ENCODE measurements at places on chromosomes 16 and 17.
A peak's percentile ranks its signal among the peaks of the same experiment; 100 is the strongest.

GRCh38 chr16:56520251-56520577 is 390 bp upstream of the BBS2 start:
- DNase-seq: no peak

GRCh38 chr16:88706965-88707826 is 893 bp downstream of the CTU2 start:
- no peak for DNase-seq

GRCh38 chr17:61492759-61493526 is 40.7 kb downstream of the TBX4 start:
- DNase-seq: no peak

DNA sequence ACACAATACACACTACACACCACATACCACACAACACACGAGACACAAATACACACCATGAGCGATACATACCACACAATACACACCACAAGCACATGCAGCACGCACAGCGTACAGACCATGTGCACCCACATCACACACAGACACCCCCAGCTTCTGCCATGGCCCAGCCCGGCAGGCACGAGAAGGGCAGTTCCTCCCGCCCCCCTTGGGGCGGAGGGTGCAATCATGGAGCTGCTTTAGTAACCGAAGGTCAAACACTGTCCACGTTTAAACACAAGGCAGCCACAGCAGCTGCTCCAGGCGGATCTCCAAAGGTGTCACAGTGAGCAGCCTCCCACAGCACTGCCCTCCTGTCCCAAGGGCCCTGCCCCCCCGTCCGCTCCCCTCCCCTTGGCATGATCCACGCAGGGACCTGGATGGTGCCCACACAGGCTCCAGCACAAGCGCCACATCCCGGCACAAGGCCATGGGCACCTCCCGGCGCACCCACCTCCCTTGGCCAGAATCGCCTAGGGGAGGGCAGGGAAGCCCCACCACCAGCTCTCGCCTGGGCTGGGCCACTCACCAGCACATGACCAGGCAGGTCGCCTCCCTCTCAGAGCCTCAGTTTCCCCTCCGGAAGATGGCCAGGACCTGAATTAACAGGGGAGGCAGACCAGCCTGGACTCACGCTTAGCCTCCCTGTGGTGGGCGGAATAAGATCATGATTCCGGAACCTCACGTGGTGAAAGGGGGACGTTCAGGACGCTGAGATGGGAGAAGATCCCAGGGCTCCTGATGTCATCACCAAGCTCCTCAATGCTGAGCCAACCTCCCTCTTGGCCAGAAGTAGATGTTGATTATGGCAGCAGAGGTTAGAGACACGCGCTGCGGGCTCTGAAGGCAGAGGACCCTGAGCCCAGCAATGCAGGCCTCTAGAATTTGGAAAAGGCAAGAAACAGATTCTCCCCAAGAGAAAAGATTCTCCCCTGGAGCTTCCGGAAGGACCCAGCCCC is 32.6 kb upstream of the ZNF469 start:
- DNase-seq: no peak

DNA sequence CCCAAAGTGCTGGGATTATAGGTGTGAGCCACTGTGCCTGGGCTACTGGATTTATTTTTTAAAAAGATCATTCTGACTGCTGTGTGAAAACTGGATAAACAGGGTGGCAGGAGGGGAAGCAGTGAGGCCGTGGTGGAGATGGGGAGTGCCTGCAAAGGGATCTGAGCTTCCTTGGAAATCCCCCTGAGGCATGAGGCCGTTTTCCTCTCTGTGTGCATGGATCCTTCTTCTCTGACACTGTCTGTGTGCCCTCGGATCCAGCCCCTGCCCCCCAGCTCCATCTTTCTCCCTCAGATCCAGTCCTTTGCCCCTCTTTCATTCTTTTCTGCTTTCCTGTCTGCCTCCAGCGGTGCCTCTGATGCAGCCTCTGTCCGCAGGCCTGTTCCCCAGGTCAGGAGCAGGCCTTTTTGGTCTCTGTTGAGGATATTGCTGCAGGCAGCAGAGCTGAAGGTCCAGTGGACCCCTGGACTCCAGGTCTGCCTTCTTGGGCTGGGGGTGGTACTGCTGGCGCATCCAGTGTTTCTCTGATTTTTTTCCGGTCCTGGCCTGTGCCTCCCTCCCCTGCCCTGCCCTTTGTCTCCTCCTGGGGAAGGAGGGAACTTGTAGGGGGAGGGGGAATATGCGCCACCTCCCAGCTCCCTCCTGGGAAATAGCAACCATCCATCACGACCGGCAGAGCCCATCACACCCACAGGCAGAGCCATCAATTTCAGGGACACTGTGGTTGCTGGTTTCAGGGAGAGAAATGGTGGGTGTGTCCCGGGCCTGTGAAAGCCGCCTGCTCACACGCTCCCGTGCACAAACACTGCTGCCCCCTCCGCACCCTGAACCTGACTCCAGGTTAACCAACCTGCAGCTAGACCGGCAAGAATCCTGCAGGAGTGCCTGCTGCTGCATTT is 17.0 kb downstream of the MGAT5B start:
- no peak for DNase-seq

GRCh38 chr16:65285128-65286048 is 163.5 kb upstream of the CDH11 start:
- DNase-seq: no peak

- no peak for DNase-seq
Measured at GRCh38 chr17:44992242-44992939, 24.3 kb upstream of the C1QL1 start.

DNA sequence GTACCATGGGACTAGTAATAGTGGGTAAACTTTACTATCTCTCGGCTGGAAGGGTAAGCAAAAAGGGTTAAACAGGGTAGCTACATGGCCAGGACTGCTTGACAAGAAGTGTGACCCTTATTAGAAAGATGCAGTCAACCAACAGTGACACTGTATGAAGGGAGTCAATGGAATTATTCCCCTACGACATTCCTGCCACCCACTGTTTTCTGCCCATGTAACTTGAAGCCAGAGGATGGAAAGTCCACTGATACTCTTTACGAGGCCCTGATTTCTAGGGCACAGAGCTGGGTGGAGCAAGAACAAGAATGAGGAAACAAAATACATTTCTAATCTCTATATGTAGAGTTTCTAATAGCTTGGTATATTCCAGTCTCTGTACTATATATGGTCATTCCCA is 1102.5 kb downstream of the CDH11 start:
- DNase-seq: no peak

- DNase-seq: no peak
Measured at GRCh38 chr16:85881436-85881835, 17.5 kb upstream of the IRF8 start.

DNA sequence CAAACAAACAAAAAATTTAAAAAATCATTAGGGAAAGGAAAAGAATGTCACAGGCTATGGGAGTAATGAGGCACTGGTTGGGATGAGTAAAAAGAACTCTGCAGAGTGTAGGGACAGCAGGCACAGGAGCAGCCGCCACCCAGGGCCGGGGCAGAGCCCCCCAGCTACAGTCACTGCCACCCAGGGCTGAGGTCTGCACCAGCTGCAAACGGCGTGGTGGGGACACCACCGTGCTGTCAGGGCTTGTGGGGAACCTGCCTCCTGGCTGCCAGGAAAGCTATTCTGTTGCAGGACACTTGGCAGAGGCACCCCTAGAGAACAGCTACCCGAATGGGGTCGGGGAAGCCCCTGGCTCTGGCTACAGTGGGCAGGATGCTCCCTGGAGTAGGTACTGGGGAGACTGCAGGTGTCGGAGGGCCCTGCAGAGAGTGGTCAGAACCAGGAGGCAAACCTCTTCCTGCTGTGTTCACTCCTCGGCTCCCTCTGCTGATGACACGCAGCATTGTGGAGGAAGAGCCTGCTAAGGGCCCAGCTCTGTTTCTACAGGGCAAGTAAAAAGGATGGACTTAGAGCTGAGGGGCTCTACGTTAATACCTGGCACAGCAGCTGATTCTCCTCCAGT is 32.3 kb upstream of the CAPN15 start:
- peak; percentile 35 for DNase-seq

- no peak for DNase-seq
Measured at GRCh38 chr16:88780142-88781062, 4.6 kb downstream of the PIEZO1 start.

DNA sequence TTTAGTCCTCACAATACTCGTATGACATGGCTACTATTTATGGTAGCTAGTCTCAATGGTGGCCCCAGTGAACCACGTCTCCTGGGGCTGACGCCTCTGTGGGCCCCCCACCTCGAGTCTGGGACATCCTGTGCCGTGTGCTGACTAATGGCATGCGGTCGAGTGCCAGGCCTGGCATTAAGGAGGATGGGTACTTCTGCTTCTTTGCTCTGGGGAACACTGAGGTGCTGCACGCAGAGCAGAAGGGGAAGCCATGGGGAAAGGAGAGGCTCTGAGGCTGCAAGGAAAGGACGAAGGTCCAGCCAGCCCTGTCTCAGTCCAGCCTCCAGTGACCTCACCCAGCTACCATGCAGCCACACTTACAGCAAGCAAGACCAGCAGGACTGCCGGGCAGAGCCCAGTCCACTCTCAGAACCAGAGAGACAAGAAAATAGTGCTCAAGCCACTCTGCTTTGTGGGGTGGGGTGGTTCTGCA is 5.7 kb upstream of the MPRIP start:
- no peak for DNase-seq

All from HT1080 (cell line).